ENCODE measurements at places on chromosomes 7 and 10.

GRCh38 chr10:51206500-51206899, 132.2 kb downstream of the PRKG1 start:
- DNase-seq, result no peak

GRCh38 chr10:117926491-117926890, 120.2 kb downstream of the RAB11FIP2 start:
- no peak for DNase-seq

DNA sequence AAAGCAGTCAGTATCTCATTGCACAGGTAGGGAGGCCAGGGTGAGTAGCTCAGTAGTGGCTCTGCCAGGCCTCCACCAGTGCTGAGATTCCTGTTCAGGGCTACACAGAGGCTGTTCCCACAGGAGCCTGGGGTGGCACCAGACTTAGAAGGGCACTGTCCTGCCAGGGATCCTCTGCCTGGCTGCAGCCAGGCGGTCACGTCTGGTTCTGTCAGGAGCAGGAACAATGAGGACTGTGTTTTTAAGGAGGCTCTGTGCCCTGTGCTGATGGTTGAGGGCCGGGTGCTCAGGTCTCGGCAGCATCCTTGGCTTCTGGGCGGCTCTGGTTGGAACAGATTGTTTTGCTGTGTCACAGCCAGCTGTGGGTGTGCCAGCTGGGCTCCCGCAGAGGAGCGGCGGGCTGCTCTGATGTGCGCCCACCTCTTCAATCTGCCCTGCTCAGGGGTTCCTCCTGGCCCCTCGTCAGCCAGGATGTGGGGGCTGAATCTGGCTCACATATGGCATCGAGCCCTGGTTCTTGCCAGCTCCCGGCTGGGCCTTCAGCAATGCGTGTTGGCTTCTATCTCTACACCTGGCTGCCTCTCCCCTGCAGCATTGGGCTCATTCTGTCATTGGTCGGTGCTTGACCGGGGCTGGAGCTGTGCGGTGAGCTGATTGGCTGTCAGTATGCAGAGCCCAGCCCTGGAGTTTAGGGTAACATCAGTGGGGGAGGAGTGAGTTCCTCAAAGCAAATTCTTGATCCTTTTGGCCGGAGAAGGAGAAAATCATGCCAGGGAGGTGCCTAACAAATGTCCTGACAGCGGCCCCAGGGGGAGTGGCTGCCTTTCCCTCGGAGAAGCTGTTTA, 41.2 kb downstream of the TACR2 start:
- no peak for DNase-seq

DNA sequence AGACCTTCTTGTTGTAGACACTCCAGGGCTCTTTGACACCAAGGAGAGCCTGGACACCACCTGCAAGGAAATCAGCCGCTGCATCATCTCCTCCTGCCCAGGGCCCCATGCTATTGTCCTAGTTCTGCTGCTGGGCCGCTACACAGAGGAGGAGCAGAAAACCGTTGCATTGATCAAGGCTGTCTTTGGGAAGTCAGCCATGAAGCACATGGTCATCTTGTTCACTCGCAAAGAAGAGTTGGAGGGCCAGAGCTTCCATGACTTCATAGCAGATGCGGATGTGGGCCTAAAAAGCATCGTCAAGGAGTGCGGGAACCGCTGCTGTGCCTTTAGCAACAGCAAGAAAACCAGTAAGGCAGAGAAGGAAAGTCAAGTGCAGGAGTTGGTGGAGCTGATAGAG, 5.5 kb downstream of the GIMAP7 start:
- no peak for DNase-seq

GRCh38 chr7:106231856-106232490, 52.8 kb downstream of the NAMPT start:
- no peak for DNase-seq

- DNase-seq, result no peak
Measured at GRCh38 chr10:101165736-101166135, 34.6 kb downstream of the TLX1 start.

- DNase-seq, result no peak
Measured at GRCh38 chr10:103619424-103620351, 126.2 kb downstream of the NEURL1 start.

DNA sequence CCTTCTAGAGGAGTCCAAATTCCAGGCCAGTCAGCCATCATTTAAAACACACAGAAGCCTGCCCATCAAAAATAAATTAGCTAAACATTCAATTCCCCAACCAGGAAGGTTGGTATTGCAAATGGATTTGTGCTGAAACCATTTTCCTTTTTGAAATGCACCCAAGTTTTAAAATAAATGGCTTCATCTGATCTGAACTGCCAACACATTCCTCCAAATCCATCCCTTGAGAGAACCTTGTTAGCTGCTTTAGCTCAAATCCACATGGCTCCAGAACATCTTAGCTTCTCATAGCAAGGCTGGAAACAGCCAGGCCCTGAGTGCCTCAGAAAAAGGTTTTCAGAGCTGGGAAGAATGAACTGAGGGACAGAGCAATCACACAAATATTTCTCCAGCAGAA, 306.3 kb downstream of the FZD1 start:
- DNase-seq, result no peak

- no peak for DNase-seq
Measured at GRCh38 chr10:133275684-133276092, 980 bp downstream of the ADAM8 start.

Measured in glutamatergic neuron (in vitro differentiated cells).